PC-9 (cell line): ENCODE measurements at places on chromosomes 7 and 10. TPM values are rescaled to one million over a fixed set of nuclear protein-coding genes. Genes with fewer than 3 reads are reported as not detected.

Gene PPP1R3C
- 1.5 and 1.8 TPM in 2 replicates for total RNA-seq

Gene BICC1
- not detected in 2 replicates for total RNA-seq

Gene DRGX
- total RNA-seq = not detected in 2 replicates

Gene FEZF1
- not detected in 2 replicates for total RNA-seq

DNA sequence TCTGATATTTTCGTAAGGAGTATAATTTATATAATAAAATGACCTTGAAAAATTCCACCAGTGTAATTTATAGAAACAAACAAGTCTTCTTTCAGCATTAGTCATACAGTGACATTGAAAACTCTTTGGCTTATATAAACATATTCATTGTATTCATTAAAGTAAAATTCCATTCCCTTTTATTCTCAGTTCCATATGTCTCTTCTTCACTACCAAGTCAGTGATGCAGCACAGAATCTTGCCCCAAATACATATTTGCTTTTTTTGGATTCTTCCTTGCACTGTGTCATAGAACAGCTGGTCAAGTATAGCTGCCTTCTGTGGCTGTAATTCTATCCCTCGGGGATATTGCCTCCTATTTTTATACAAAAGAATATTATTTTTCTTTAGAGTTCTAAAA lies 884.5 kb upstream of the POT1 start:
- DNase-seq = no peak

DNA sequence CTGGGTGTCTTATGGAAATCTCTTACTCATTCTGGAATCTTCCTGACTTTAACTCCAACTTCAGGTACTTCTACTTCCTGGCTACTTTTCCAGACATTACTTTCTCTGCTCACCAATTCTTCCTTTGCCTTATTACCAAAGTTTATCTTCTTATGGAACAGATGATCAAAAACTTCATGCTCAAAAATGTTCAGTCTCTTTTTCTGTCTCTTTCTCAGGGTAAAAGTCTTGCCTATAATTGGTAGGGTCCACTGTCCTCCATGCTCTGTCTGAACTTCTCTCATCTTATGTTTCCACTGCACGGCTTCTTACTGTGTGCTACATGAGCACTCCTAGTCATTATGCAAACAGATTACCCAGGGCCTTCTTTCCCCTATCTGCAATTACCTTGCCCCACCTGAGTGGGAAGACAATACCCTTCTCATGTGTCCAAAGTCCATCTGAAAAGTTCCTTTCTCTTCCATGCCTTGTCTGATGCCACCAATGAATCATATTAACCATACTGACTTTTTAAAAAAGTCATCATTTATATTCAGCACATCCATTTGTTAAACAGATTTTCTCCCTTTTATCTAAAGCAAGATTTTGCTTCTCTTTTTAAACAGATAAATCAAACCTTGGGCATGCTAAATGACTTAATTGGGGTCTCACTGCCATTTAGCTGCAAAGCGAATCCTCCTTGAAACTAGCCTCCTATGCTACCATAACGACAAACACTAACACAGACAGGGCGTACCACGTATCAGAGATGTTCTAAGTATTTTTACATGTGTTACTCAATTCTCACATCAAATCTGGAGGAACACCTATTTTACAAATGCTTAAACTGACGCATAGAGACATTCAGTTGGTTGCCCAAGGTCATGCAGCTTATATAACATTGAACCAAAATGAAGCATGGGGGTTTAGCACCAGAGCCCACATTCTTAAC lies 48.8 kb downstream of the SEMA3C start:
- DNase-seq = no peak

- no peak for DNase-seq
Measured at GRCh38 chr7:45589061-45589460, 14.9 kb downstream of the ADCY1 start.

- DNase-seq = no peak
Measured at GRCh38 chr7:18163091-18163490, 135.4 kb upstream of the PRPS1L1 start.
